ENCODE measurements at places on chromosomes 5 and 9.

DNA sequence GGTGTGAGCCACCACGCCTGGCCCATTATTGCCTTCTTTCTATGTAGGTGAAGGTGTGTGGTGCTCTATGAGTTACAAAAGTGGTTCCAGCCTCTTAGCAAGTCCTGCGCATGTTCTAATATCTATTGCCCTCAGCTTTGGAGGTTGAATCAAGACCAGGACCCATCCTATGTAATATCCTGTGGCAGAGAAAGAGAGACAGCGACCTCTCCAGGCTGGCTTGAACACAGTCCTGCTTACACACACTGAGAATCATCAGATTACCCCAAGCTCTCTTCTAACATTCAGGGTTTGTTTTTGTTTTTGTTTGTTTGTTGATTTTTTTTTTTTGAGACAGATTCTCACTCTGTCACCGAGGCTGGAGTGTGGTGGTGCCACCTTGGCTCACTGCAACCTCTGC is 94.7 kb upstream of the OSMR start:
- DNase-seq = no peak

DNA sequence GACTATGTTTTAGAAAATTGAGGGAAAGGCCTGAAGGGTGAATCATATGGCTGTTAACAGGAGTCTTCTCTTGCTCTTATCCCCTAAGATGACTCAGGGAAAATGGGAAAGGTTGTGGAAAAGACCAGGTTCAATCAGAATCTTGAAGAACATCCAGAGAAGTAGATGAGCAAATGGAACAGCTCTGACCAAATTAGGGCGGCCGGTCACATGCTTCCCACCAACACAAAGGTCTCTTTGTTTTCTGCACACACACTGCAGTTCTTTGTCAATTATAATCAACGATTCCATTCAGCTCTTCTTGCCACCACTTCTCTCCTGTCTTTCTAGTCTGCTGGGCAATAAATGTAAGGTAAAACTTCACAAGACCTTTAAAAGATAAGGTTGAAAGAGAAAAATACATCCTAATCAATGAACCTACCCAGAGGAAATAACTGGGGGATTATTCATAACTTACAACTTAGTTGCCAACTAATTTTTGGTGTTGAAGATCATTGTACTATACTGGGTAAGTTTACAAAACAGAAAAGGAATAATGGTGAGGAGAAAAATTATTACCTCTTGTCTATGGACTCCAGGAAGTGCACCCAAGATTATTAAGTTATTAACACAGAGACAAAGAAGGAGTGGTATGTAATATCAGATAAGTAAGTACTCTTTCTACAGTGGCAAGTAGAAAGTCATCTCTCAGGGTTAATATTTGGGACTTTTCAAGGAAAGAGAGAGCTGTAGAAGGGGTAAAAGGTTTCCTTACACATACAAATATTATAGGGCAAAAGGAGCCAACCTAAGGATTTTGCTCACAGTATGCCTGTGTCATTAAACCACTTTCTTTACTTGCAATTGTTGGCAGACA is 441.9 kb upstream of the PIK3R1 start:
- no peak for DNase-seq

GRCh38 chr9:37800631-37801286 is at the start of gene DCAF10:
DCAF10 (plus strand) TSS chr9:37800797; CDS start chr9:37800867, 70 bp downstream.
- peak; percentile 89 for DNase-seq

GRCh38 chr5:153542536-153542935 is 52.1 kb downstream of the GRIA1 start:
- DNase-seq = no peak

DNA sequence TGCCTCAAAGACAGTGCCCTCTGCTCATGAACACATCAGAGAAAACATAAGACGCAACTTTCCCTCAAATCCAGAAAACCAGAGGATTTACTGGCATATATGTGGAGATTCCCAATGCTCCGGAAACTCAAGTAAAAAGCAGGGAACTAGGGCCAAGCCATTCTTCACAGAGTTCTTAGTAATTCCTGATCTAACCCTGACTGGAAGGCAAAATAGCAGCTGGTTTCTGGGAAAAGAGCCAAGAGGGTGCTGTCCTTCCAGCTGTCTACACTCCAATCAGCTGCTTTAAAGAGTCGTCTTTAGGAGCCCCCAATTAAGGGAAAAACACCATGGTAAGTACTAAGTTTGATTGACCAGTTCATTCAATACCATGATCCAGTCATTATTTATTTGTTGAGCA is 49.6 kb downstream of the GNA14 start:
- DNase-seq = no peak

DNA sequence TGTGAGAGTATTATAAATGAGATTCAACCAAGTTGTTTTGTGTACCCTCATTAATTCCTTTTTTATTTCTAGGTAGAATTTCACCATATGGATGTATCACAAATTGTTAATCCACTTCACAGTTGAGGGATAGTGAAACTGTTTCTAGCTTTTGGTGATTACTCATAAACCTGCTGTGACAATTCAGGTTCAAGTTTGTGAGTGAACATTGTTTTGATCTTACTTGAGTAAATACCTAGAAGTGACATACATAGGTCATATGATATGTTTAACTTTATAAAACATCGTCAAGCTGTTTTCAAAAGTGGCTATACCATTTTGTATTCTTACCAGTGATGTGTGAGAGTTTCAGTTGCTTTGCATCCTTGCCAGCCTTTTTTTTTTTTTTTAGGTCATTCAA is 112.9 kb downstream of the CAMK4 start:
- DNase-seq = no peak

DNA sequence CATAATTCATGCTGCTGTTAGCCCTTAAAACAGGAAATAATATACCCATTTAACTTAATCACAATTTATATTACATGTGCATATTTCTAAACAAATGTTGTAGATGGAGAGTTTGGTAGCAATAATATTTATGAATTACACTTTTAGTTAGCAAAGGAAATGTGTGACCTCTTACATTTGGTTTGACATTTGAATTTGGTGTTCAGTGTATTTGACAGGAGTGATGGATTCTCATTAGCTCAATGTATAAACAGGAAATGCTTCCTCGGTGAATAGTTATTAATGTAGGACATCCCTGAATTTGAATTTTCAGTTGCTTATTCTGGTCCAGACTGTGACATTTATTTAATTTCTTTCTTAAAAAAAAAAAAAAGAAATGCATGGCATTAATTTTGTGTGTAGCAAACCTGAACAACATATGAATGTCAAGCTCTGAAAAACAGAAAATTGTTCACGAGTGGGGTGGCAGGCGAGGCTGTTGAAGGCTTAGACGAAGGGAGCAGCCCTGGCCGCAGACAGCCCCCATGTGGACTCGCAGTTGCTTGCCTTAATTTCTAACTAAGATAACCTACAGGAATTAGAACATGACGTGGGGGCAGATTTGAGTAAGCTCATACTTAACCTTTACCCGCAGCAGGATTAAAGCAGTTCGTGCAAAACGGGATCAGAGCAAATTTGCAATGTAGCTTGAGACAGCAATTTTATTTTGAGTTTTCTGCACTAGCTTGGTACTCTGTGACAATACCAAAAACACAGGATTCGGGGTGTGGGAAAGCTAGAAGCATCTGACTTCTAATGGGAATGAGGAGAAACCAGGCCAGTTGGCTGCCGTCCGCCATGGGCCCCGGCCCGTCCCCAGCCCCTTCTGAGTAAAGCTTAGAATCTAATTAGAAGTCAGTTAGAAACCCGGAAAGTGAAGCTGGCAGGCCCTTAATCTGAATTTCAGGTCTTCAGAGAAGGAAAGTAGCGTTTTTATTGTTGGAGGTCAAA is 134.3 kb downstream of the MACROH2A1 start:
- no peak for DNase-seq

GRCh38 chr9:99181621-99182020 is 40.1 kb downstream of the ALG2 start:
- DNase-seq = no peak

- no peak for DNase-seq
Observed at GRCh38 chr9:136697821-136698526, 10.7 kb upstream of the AGPAT2 start.

GRCh38 chr5:93611976-93612854 is 29.2 kb downstream of the NR2F1 start:
- DNase-seq = no peak

- DNase-seq = no peak
Observed at GRCh38 chr9:38214432-38214831, 145.4 kb upstream of the SHB start.

GRCh38 chr5:128192368-128192767 is 108.8 kb downstream of the SLC12A2 start:
- no peak for DNase-seq

DNA sequence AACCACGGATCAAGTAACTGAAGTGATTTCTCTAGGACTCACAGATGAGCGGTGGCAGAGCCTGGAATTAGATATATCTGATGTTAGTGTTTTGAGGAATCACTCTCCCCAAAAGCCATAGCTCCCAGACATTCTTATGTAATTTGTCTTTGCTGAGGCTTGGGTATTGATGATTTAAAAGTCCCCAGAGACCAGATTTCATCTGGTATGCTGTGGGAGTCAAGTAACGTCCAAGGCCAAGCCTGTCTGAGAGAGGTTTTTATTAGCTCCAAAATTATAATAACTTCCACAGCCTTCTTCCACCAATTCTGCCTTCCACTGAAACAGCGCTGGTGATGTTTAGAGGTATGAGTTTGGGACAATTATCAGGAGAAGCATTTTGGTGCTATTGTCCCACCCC is 21.3 kb upstream of the KCNIP1 start:
- DNase-seq = no peak

GRCh38 chr9:83656032-83656680 is 33.2 kb downstream of the IDNK start:
- DNase-seq = no peak

- DNase-seq = no peak
Observed at GRCh38 chr5:61370506-61370905, 38.4 kb downstream of the ZSWIM6 start.

DNA sequence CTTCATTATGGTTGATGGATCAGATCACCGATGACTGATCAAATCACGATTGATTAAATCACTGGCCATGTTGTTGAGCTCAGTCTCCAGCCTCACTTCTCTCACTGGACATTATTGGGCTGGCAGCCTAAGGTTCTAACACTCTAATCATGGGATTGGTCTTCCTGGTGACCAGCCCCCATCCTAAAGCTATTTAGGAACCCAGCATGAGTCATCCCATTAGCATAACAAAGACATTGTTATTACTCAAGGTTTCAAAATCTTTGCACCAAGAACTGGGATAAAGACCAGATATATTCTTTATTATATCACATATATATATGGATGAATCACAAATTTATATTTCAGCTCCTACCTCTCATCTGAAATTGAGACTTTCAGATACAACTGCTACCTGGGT is 272.1 kb upstream of the IL12B start:
- no peak for DNase-seq

DNA sequence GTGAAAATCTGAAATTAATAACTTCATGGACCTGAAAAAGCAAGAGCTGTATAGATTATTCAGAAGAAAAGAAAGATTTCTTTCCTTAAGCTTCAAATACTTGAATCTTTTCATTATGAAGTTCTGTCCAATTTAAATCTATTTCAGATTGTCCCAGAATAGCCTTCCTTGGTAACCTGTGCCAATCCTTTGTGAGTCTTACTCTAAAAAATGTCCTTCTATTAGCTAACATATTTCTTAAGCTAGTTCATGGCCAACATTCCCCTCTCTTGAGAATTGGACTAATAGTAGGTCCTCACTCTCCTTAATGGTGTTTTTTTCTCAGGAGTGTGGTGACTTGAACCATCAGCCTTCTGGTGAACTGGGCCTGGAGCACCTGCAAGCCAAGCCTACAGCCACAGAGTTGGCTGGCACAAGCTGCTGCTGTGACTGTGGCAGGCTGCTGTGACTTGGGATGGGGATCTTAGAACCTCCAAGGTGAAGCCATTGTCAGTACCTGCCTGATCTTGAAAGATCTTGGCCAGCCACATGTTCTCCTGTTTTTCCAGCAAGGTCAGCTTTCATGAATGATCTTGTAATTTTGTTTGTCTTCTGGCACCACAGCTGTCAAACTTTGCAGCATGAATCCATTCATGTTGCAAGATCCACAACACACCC is 262.6 kb upstream of the MAP3K1 start:
- DNase-seq = no peak
